Fibroblast of skin of left biceps (primary cell): ENCODE measurements at places on chromosomes 2 and 18.

GRCh38 chr18:10908760-10909159 lies 240.6 kb downstream of the PIEZO2 start:
- no peak for DNase-seq

- no peak for DNase-seq
These were observed 11.1 kb upstream of the VPS4B start for GRCh38 chr18:63433334-63433866.

DNA sequence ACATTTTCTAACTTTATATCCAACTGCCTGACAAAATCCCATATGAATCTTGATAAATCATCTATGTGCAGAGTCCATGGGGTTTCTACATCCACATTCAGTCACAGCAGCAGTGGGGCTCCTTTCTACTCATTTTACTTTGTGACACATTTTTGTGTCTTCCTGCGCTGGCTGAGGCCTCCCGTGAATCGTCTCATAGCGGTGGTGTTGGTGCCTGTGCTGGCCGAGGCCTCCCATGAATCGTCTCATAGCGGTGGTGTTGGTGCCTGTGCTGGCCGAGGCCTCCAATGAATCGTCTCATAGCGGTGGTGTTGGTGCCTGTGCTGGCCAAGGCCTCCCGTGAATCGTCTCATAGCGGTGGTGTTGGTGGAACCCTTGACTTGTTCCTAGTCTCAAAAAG lies 17.0 kb downstream of the SNED1 start:
- no peak for DNase-seq

GRCh38 chr18:21000667-21001066 lies 110.9 kb downstream of the ROCK1 start:
- DNase-seq = no peak

- no peak for DNase-seq
These were observed 1040.3 kb downstream of the SOCS6 start for GRCh38 chr18:71329114-71329513.

GRCh38 chr2:241559323-241560161 lies 997 bp downstream of the BOK start:
- DNase-seq = no peak

DNA sequence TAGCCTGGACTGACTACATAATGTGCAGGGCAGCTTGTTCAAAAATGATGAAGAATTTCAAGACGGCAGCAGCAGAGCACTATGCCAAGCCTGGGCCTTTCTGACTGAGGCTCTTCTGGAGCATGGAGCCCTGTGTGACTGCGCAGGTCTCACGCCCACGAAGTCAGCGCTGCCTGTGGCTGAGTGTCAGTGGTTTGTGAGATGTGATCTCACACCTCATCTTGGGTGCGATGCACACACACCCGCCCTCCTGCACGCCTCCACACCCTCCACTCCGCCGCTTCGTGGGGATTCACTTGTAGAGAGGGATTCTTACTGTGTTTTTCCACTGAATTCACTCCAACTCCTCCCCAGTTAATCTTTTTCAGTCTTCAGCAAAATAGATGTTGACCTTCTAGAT lies 103.9 kb downstream of the VIT start:
- DNase-seq = no peak

DNA sequence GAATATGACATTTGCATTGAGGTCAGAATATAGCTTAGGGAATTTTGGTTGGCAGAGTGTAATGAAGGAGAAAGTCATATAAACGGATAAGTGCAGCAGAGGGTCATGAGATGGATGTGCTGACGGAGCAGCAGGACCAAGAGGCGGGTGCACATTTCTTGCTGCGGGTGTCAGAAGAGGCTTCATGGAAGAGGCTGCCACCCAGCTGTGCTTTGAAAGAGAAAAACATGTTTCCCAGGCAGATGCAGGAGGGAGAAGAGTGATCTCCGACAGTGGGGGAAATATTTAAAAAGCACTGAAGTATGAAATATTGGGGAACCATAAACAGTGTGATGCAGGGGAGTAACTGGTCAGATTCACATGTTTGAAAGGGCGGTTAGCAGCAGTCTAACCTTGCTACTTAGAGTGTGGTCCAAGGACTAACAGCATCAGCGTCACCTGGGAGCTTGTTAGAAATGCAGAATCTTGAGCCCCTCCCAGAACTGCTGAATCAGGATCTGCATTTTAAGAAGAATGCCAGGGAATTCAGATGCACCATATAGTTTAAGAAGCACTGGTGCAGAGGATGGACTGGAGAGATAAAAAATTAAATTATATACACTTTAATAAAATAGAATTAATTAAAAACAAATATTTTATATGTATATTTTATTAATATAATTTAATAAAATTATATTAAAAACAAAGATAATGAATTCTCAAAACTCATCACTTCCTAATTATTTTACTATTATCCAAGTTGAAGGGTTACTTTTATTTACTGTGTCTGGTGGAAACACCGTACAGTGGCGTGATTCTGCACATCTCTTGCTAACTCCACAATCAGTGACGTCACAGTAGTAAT lies 36.1 kb upstream of the SCYGR1 start:
- DNase-seq = no peak

GRCh38 chr2:188869550-188869949 lies 104.6 kb upstream of the COL3A1 start:
- DNase-seq = peak; percentile 30

GRCh38 chr18:61833387-61833786 lies 59.4 kb downstream of the RNF152 start:
- peak; percentile 60 for DNase-seq

GRCh38 chr18:43916984-43917383 lies 639.7 kb upstream of the SYT4 start:
- no peak for DNase-seq

GRCh38 chr2:233424154-233424951 lies 70.1 kb downstream of the DGKD start:
- no peak for DNase-seq

- no peak for DNase-seq
These were observed 146.3 kb upstream of the CTAGE1 start for GRCh38 chr18:22564036-22564435.
